ENCODE measurements at places on chromosomes 13 and 19. TPM values are rescaled to one million over a fixed set of nuclear protein-coding genes. Genes with fewer than 3 reads are reported as not detected.

Gene POSTN
- 114 TPM for total RNA-seq

Gene KBTBD7
- 9.0 TPM for total RNA-seq

Gene ZNF626
- 18.7 TPM for total RNA-seq

Gene CRB3
- not detected for total RNA-seq

Gene RNF113B
- not detected for total RNA-seq

Gene UBL3
- total RNA-seq: 15.1 TPM

Gene SHC2
- 11.3 TPM for total RNA-seq

Gene GZMM
- total RNA-seq: not detected

Gene TNNI3
- not detected for total RNA-seq

Gene ZNF414
- 8.6 TPM for total RNA-seq

Gene UPF1
- total RNA-seq: 100 TPM

All from dermis blood vessel endothelial cell (primary cell).